ENCODE measurements at places on chromosomes 13 and 19.
A peak's percentile ranks its signal among the peaks of the same experiment; 100 is the strongest.

DNA sequence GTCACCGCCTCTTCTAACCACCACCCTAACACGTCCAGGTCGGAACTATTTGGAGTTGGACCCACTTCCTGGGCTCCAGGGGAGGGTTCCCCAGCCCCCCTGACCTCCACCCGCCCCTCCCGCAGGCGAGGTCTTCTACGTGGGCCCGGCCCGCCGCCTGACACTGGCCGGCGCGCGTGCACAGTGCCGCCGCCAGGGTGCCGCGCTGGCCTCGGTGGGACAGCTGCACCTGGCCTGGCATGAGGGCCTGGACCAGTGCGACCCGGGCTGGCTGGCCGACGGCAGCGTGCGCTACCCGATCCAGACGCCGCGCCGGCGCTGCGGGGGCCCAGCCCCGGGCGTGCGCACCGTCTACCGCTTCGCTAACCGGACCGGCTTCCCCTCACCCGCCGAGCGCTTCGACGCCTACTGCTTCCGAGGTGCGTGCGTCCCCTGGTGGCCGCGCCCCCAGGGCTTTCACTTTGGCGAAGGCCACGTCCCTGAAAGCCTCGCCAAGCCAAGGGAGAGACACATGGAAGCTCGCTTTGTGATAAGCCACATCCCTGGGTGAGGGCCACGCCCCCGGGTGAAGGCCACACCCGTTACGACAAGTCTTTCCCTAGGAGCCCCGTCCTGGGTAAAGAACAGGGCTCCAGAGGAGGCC, 13.2 kb downstream of the NCAN start:
- no peak for DNase-seq

DNA sequence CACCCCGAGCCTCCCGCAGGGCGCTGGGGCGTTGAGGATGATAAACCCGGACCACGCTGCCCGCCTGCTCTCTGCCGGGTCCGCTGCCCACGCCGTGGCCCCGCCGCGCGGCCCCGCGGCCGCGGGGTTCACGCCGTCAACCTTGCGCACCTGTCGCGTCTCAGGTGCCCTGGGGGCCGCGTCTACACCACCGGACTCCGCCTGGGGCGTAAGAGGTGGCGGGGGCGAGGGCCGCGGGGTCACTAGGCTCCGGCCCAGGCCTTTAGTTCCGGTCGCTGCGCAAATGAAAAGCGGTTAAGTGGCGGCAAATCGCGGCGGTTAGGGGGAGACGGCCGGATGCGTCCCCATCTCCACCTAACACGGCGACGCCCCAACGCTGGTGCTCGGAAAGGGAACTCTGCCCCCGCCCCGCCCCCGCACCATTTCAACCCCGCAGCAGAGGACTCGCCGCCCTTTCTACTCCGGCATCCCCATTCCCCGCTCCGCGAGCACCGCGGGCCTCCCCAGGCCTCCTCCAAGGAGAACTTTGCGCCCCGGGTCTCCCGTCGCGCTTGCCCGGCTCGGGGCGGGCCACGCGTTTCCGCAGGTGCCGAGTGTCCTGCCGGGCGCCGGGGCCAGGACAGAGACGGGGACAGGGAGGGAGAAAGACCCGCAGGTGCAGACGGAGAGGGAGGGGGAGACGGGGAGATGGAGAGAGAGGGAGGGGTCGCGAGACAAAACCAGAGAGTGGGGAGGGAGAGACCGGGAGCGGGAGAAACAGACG, 4.3 kb downstream of the ONECUT3 start:
- DNase-seq, result no peak

DNA sequence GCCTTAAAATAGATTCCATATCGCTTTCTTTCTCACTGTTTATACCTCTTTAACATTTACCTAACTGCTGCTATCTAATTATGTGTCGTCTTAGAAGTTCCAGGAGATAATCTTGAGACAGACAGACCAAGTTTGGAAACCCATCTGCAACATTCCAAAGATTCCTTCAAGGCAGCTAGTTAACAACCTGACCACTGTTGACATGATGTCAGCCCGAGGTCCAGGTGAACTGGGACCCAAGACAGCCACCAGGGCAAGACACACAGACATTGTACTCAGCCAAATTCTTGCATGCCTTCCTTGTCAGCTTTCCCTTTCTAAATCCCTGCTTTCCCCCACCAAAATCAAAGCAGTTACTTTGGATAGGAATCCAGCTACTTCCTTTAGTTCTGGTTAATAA, 1476.5 kb upstream of the PRR20A start:
- no peak for DNase-seq

DNA sequence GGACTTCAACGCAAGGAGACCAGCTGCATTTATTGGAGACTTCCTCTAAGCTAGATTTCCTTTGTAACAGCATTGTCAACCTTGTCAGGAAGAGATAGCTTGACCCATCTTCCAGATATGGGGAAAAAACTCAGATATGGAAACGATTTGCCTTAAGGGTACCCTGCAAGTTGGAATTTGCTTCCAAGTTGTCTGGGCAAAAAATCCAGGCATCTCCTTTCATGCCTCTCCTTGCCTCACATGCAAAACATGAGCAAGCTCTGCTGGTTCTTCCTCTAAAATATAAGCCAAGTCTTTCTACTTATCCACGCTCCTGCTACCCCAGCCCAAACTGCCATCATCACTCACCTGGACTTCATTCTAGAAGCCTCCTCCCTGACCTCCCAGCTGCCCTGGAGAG, 6.4 kb upstream of the DNMT1 start:
- no peak for DNase-seq

GRCh38 chr13:77345150-77345780, 18.4 kb upstream of the MYCBP2 start:
- DNase-seq, result no peak

GRCh38 chr19:54952591-54953344, 5.4 kb upstream of the NLRP7 start:
- DNase-seq, result peak; percentile 95

DNA sequence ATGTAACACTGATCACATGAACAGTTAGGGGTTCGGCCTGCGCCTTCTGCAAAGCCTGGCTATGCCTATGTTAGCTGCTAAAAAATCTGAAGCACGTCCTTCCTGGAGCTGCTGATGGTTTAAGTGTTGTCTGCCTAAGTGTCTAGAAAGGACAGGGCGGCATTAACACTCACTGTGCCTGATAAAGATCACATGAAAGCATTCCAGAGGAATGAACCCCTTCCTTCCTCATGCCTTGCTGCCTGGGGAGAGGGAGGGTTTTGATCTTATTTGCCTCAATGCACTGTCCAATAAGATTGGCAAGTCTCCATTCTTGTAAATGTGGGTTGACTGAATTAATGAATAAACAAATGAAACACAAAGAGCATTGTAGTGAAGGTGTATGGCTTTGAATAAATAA, 5.2 kb downstream of the DOCK9 start:
- peak; percentile 88 for DNase-seq

GRCh38 chr13:30074955-30075614, 224.7 kb upstream of the UBL3 start:
- DNase-seq, result no peak
